ENCODE measurements at places on chromosomes 1 and 21. TPM values are rescaled to one million over a fixed set of nuclear protein-coding genes. Genes with fewer than 3 reads are reported as not detected.

DNA sequence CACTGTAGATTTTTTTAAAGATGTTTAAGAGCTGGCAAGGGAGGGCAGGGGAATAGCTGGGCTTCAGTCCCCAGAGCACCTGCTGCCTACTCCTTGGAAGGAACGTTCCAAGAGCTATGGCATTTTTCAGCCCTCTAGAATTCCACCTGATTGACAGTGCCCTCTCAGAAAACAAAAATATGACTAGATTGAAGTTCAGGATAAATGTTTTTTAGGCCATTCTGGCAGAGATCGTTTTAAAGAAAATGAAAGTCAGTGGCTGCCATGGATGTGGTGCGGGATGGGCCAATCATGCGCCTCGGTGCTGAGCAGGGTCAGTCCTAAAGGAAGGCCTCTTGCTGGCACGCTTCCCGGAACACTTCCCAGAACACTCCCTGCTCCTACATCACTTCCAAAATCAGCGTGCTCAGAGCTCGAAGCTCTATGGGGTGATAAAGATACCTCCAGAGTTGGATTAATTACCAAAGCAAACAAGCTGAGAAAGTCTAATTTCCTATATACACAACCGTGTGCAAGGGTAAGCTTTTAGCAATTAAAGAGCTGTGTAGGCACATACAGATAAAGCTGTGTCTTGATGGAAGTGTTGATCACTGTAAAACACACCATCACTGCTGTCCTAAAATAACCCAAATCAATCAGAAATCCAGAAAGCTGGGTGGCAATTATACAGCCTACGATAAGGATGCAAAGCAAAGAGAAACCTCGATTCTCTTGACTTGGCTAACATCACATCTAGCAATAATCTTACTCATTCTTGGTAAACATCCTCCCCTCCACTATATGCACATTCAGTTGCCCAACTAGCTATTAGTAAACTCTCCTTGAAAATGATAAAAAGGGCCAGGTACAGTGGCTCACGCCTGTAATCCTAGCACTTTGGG, 34.6 kb downstream of the TGFBR3 start:
- DNase-seq = no peak

- peak; percentile 3 for DNase-seq
Observed at GRCh38 chr1:153661111-153661708, 2.7 kb downstream of the SNAPIN start.

DNA sequence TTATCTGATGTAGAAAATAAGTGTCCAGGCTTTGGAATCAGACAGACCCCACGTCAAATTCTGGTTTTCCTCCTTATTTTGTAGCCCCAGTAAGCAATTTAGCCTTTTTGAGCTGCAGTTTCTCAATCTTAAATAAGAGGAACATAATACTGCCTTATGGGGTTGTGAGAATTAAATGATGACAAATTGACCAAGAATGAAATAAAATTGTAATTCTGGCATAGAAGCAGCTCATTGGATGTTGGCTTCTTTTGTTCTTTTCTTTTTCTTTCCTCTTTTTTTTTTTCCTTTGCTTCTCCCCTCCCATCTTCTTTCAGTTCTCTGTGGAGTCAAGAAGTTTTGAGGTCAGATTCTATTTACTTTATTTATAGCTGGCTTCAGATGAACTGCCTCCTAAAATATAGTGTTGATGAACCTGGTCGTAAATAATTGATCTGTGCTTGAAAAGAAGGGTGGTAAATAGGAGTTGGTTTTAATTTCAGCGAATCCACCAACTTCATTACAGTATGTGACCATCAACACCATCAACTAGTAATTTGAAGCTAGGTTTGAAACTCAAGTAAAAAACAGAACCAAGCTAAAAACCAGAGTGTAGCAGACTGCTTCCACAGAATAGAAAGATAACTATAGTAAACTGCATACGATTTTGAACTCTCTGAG, 81.1 kb downstream of the CACHD1 start:
- DNase-seq = no peak

DNA sequence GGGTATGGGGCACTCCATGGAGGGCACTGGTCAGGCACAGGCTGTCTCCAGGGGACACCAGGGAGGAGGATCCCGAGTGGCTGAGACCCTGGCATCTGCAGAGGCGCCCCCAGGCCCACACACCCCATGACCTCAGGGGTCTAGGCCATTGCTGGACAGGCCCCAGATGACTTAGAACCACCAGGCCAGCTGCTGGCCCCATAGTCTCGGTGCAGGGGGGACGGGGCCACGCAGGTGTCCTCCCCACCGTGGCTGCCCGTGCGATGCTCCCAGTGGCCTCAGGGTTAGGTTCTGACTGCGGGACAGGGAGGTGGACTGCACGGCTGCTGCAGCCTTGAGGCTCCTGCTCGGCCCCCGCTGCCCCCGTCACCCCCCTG, 44.0 kb downstream of the MORN1 start:
- DNase-seq = no peak

- no peak for DNase-seq
Observed at GRCh38 chr1:52264530-52265115, 101.4 kb downstream of the CC2D1B start.

- no peak for DNase-seq
Observed at GRCh38 chr1:221708076-221708571, 33.8 kb downstream of the DUSP10 start.

GRCh38 chr1:2644171-2644570, 11.4 kb upstream of the MMEL1 start:
- DNase-seq = peak; percentile 31

- no peak for DNase-seq
Observed at GRCh38 chr1:229283183-229283611, 12.3 kb downstream of the RAB4A start.

GRCh38 chr1:173444757-173445156, 32.4 kb upstream of the PRDX6 start:
- no peak for DNase-seq

AMY1B gene
- not detected for total RNA-seq

ASCL5 gene
- not detected for total RNA-seq

PPM1J gene
- 0.25 TPM for total RNA-seq

S100A7 gene
- total RNA-seq = not detected

C1orf87 gene
- total RNA-seq = not detected
